ENCODE measurements at places on chromosomes 2 and 18. TPM values are rescaled to one million over a fixed set of nuclear protein-coding genes. Genes with fewer than 3 reads are reported as not detected.

Gene CDCA7
- total RNA-seq = 6.3 TPM

Gene IER3IP1
- 8.6 TPM for total RNA-seq

DNA sequence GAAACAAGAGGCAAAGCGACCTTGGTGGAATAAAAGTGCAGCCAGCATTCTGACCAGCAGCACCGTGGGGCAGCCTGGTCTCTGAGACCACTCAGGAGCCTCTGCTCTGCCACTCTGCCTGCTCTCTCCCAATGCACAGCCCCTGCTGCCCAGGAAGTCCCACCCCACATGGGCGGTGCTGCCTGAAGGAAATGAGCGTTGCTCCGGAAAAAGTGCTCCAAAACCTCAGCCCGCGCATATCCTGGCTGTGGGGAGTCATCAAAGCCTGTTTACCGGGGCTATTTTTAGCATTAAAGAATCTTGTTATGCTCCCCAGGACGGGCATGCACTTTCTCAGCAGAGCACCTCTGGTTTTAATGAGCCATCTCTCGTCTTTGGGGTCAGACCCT lies 54.5 kb downstream of the EPAS1 start:
- H3K36me3 ChIP-seq = no peaks in the 10 kb centered on the region
- H3K4me3 ChIP-seq = peak overlapping the region; percentile 69

GRCh38 chr18:34223164-34223892 lies 1.4 kb downstream of the NOL4 start:
- H3K4me3 ChIP-seq = no peak overlapping the region
- H3K4me1 ChIP-seq = peaks cover 7% of the 10 kb centered on the region
- H3K36me3 ChIP-seq = no peaks in the 10 kb centered on the region
- H3K27ac ChIP-seq = no peak overlapping the region

Measured in activated B cell treated with CpG ODN at 0.5 μM for 24 hours (primary cell).